Stimulated activated CD4-positive, alpha-beta T cell treated with anti-CD3 and anti-CD28 coated beads, Interleukin-15, amount 100 ng/mL, for 48 hours (primary cell): ENCODE measurements at places on chromosomes 1 and 21.

DNA sequence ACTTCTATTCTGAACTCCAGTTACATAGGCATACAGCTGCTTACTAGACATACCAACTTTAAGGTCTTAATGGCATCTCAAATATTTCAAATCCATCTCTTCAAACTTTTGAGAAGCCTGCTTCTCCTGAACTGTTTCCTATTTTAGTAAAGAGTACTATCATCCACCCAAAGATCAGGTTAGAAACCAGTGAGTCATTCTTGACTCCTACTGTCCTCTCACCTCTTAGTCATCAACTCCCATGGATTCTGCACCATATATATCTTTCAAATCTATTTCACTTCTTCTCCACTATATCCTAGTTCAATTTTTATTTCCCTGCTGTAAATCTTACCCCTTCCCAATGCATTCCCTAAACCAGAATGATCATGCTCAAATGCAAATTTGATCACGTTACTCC lies 18.1 kb upstream of the BEND5 start:
- DNase-seq, result no peak

DNA sequence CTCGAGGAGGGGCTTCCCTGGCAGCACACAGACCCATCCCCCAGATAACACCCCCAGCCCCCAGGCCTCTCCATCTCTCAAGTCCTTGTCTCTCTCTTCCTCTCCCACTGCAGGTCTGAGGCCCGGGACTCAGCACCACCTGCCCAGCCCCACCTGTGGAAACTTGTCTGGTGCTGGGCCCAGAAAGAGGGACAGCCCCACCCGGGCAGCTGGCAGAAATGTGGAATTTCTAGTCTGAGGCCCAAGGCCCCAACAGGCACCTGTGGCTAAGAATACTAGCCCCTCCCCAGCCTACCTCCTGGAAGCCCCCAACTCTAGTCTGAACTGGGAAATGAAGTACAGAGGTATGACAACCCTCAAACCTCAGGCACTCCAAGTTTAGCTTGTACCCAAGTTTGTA lies 15.4 kb downstream of the TTC39A start:
- no peak for DNase-seq

DNA sequence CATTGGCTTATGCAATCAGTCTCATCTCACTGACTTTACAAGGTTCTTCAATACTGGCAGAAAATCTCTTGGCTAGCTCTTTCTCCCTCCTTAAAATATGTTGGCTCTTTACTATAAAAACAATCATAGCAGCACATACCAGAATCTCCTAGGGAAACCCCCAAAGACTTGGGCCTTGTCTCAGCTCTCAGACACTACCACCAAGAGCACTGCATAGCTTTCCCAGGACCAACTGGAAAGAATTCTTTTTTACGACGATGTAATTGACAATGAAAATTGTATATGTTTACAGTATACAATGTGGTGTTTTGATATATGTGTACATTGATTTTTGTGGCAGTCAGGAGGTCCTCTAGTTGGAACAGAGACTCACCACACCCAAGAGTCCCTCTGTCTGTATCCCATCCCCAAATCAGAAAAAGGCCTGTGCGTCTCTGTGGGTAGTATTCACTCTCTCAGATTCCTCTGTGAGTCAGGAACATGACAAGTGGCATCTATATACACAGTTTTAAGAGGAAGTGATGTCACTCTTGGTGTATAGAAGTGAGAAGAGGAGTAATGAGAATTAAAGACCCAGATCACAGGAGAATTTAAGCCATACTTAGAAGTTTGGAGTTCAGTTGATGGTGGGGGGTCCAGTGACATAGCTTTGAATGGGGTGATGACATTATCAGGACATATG lies 21.1 kb downstream of the SMAP2 start:
- DNase-seq, result no peak

DNA sequence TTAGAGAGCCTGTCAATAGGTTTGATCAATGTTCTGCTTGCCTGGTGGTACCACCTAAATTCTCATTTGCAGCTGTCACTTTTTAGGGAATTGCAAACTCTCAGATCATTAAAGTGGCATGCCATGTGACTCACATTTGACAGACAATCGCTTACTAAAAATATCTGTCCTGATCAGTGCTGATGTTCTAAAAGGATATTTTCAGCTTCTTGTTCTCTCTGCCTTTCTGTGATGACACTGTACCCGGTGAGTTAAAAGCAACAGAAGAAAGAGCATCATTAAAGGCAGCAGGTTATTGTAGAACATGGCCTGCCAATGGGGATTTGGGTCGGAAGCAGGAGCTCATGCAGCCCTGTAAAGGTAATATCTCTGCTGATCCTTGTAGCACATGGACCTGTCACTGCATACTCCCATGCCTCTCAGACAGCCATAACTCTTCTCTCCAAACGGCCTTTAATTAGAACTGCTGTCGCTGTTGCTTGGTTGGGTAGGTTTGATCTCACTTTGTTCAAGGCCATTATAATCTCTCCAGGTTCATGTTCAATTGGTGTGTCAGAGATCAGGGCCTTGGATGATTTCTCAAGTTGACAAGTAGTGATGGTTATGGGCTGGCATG lies 441.3 kb upstream of the DEPDC1 start:
- no peak for DNase-seq

DNA sequence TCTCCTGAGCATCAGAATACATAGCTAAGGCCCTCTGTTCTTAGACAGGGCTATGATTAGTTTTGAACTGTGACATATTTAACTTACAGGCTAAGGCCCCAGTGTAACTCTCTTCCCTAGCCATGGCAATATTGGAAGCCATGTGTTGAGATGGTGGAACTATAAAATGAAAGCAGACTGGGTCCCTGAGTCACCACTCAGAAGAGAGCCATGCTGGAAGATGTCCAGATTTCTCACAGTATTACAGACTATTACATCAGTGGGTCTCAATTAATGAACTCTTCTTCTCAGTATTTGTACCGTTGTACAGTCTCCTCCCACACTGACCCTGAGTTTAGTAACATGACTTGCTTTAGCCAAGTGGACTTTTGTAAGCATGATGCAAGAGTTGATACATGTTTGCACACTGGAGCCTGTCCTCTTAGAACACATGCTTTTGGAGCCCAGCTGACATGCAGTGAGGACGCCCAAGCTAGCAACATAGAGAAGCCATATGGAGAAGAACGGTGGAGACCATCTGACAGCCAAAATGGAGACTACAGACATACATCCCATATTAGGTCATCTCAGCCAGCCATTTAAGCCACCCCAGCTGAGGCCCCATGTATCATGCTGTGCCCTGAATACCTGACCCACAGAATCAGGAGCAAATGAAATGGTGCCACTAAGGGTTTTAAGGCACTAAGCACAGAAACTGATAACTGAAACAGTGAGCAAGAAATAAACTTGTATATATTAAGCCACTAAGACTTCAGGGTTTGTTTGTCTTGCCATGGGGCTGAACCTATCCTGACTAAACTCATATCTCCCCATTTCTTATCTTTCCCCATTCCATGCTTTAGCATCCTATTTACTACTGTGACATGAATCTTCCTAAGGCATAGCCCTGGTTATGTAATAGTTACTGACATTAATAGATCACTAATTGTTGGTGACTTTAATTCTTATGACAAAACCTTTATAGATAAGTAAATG lies 24.4 kb downstream of the TBX15 start:
- no peak for DNase-seq

DNA sequence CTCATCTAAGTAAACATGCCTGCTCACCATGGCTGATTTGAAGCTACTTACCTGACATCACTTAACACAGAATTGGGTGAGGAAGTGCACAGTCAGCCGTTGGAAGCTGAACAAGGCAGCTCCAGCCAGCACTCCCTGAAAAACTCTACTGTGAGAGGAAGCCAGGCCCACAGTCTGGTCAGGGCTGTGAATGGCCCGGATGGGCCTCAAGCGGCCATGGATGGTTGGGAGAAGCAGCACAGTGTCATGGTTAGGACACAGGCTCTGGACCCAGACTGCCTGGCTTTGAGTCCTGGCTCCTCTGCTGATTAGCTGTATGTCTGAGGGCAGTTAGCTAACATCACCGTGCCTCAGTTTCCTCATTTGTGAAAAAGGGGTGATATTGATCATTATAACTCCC lies 267.8 kb downstream of the GRIK3 start:
- no peak for DNase-seq

DNA sequence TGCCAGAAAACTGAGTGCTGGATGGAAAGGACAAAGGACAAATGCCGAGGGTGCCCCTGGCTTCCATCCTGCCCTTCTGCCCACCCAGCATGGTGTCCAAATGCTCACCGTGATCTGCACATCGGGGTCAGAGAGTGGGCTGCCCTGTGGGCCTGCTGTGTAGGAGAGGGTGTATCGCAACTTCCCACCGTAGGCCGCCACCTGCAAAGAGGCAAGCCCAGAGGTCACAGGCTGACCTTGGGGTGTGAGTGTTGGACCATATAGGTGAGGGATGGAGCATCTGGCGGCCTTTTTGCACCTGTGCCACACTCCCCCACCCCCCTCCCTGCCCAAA lies 53.5 kb downstream of the LDLRAD2 start:
- no peak for DNase-seq

DNA sequence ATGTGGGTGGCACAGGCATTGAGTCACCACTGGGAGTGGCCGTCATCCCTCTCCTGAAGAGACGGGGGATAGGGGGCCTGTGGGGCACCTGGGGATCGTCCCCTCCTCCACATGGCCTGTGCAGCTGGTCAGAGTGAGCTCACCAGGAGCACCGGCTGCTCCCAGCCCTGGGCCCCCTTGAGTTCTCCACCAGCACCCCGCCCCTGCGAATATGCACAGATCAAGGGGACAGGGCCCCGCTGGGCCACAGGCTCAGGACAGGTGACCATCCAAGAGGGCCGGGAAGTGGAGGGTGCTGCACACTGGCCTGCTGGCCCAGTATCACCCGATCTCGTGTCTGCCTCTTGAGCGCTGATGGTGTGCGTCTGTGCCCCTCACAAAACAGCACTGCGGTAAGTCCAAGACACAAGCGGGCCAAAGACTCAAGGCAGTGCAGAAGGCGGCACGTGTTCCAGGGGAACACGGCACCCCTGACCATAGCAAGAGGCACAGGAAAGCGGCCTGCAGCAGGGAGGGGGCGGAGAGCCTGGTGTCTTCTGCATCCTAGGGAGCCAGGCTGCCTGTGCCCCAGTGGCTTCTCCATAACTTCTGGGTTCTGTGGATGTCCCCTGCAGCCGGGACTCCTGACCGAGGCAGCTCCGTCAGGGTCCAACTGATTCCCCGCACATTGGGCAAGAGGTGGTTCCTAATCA lies 18.1 kb upstream of the TSPEAR start:
- no peak for DNase-seq

GRCh38 chr1:29453502-29454240 lies 217.3 kb downstream of the PTPRU start:
- no peak for DNase-seq

- DNase-seq, result no peak
Measured at GRCh38 chr1:221774054-221774842, 32.4 kb upstream of the DUSP10 start.
